Activated T-cell treated with anti-CD3 and anti-CD28 coated beads for 24 hours (primary cell): ENCODE measurements at places on chromosomes 2 and 18.

GRCh38 chr2:203586696-203587095 is 51.6 kb upstream of the RAPH1 start:
- DNase-seq = no peak

DNA sequence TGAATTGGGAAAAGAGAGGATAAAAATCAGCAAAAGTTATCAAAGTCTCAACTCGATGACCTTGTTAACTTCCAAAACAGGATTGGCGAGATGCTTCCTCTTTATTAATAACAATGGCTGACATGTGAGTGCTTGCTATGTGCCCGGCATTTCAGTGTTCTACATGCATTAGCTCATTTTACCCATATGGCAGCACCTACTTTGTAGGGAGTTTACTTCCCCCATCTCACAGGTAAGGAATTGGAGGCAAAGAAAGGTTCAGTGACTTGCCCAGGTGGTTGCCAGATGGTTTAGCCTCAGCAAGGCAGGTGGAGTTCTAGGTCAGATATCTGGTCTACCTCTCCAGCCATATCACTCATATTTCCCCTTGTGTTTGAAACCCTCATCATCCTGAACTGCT is 12.4 kb downstream of the TFCP2L1 start:
- DNase-seq = no peak

- DNase-seq = no peak
Observed at GRCh38 chr2:219512524-219513216, 1.6 kb upstream of the ASIC4 start.

DNA sequence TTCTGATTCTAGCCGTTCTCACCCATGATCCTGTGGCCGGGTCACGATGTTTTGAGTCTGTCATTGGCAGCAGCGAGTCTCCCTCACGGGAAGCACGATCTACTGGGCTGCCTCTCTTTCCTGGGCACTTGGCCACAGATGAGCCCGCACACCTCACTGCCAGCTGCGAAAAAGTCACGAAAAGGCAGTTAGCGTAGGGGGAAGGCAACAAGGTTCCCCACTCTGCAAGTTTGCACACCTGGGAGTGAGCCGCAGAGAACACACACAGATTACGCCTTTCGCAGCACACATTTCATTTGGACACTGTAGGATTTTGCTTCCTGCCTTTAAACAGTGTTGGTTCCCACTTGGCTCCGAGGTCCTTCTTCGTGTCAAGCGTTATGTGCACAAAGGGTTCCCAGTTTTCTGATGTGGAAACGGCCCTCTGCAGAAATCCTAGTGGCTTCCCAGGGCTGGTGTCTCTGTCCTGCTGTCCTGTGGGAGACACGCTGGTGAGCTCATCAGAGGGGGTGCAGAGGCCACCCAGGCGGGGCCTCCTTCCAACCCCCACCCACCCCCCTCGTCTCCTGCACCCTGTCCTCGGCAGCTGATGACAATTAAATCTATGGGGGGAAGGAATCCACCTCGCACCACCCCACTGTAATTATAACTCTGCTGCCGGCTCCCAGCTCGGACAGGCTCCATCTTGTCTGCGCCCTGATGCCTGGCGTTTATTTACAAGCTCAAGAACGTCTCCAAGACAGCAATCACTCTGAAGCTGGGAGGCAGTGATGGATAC is 157.3 kb upstream of the SALL3 start:
- DNase-seq = no peak

- no peak for DNase-seq
Observed at GRCh38 chr18:46378864-46379207, 274.7 kb downstream of the HAUS1 start.

- DNase-seq = no peak
Observed at GRCh38 chr18:77114415-77115191, 18.0 kb downstream of the MBP start.

GRCh38 chr2:144595686-144596072 is 75.8 kb upstream of the ZEB2 start:
- no peak for DNase-seq

DNA sequence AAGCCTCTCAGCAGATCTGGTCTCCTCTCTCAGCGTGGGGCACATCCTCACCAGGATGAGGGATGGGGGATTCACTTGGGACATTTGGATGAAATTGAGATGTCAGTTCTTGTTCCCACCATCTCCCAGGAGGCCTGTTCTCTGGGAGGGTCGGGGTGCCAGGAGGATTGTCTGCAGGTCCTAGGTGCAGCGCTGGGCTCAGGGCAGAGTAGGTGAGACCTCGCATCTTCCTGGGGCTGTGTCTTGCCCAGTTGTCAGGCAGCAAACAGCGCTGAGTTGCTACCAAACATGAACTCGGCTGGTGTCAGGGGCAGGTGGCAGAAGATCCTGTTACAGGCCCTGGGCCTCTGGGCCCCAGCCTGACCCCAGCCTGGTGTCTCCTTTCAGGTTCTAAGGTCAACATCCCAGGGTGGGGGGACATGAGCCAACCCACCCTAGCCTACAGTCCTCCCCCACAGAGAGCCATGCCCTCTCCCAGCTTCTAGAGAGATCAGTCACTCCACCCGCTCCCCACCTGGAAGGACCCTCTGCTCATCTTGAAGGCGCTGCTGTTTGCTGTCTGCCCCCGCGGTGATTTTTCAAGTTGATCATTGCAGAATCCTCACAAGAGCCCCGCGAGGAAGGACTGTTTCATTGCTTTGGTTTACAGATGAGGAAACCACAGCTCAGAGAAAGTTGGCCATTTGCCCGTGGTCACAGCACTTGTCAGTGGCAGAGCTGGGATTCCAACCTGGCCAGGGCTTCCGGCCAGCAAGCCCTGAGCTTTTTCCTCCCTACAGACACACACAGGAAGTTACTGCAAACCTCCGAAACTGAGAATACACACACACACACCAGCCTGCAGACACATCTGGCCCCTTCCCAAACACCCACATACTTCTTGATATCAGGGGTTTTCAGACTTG is 83.9 kb downstream of the STPG4 start:
- no peak for DNase-seq

DNA sequence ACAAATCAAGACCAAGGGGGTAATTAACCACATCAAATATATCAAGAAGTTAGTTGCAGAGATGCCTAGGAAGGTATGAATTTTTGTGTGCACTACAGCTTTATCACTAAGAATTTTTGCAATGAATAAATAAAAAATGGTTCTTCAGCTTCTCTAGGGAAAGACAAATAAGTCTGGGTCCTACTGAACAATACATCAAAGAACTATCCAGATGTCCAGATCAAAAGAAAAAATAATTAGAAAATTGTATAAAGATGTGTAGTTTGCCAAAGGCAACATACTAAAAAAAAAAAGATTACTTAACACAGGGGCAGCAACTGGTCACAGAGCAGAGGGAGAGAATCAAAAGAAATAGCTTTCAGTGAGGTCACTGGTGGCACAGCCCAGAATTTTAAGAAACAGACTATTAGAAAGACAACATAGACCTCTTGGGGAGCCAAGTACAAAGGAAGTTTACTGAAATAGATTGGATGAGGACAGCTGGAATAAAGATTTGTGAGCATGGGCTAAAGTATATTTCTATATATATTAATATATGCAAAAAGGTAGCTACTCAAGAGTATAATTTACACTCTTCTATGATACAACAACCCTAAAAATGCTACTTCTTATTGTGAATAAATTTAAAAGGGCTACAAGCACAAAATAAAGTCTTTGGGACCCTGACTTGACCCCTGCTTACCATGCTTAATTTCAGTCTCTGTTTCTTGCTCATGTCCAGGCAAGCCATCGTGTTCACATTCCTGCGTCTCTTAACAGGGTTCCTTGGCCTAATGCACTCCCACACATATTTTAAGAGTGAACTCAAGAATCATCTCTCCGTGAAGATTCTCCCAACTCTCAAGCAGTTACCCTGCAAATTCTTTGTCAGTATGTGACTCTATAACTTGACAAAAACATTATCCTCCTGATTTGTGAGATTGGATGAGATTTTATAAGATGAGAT is 99.0 kb upstream of the GRB14 start:
- no peak for DNase-seq

DNA sequence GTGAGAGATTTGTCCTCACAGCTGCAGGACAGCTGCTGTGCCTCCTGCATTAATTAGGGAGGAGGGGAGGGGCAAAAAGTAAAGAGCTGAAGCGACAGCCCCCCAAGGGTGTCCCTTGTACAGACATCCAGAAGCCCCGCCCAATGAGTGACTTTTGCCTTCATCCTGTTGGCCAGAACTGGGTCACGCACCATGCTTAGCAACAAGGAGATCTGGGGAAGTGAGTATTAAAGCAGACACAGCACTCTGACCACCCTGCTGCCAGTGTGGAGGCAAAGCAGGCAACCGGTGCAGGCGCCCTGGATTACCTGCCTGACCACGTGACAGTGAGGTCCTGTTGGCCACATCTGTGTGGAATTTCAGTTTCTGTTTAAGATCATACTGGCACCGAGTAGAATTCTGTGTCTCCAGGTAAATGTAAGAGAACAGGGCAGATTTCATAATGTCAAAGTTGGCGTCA is 21.5 kb upstream of the BIN1 start:
- DNase-seq = no peak

DNA sequence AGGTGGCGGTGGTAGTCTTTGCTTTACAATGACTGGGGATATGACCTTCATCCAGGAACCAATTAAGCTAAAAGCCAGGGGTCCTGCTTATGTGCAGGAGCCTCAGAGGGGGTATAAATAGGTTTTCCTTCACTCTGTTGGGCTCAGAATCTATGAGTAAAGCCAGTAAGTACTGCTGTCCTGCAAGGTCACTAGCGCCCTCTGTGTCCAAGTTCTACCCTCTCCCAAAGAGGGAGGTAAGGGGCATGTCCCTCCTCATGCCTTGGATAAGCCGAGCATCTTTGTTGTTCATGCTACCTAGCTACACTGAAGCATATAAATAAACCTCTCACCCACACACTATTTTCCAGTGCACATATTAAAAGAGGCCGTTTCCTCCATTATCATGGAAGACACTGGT is 79.4 kb downstream of the SPRED2 start:
- no peak for DNase-seq

- DNase-seq = no peak
Observed at GRCh38 chr2:75519843-75520242, 40.9 kb downstream of the EVA1A start.

DNA sequence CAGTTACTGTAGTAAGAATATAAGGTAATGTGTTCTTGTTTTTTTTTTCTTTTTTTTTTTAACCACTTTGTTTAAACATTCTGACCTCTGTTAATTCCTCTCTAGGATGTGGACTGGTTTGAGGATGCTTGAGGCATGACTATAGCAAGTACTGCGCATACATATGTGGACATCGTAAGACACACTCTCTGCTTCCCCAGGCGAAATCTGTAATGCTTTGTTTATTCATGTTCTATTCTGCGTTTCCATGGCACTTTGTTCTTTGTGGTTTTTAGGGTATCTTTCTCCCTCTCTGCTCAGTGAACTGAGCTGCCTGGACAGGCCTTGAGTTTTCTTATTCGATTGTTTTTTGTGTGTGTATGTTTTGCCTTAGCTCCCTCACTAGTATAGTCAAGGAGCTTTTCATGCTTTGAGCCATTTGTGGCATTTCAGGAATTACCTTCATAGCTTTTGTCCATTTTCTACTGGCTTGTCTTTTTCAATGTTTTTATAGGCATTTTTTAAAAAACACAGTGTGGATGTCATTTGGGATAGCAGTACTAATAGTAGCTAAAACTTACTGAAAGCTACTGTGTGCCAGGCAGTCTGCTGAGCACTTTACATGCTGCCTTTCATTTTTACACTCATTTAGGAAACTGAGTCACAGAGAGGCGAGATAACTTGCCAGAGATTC is 1.9 kb upstream of the SH3BP4 start:
- no peak for DNase-seq

DNA sequence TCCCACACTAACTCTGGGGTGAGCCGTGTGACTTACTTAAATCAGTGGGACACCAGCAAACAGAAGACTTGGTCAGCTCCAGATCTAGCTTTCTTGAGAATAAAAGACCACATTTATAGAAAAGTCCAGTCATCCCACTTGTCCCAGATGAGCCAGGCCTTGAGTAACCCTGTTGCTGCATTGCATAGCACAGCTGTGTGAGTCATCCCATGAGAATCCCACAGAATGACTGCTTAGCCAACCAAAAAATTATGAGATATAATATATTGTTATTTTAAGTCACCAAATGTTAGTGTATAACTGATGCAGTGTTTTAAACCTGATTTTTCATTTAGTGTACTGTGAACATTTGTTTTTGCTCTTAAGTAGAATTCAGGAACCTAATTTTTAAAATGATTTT is 94.2 kb upstream of the FSHR start:
- DNase-seq = no peak
